Inflammatory macrophage treated with lipopolysaccharide for 1 hour (primary cell): ENCODE measurements at places on chromosomes 6 and 20.

DNA sequence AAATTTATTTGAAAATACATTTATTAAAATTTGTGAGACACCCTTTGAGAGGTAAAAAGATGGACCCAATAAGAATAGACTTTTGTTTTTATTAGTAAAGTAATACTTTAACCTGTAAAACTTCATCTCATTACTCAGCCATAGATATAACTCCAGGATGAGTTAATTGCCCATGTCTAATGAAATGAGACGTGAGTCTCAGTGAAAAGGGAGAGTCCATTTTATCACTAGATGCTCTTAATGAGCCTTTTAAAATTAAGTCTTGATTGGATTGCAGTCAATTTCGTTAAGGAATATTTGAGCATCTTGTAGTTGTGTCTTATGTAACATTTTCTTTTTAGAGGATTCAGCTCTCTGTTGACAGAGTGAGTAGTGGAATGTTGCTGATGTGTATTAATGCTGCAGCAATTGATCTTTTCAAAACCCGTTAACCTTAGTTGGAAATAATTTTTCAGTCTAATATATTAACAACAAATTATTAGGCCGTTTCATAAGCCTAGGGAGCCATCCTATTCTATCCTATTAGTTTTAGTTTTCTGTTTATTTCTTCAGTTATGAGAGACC is 77.3 kb downstream of the QKI start:
- no peak for DNase-seq

GRCh38 chr20:43583982-43584432 is 6.7 kb upstream of the IFT52 start:
- peak; percentile 5 for DNase-seq

DNA sequence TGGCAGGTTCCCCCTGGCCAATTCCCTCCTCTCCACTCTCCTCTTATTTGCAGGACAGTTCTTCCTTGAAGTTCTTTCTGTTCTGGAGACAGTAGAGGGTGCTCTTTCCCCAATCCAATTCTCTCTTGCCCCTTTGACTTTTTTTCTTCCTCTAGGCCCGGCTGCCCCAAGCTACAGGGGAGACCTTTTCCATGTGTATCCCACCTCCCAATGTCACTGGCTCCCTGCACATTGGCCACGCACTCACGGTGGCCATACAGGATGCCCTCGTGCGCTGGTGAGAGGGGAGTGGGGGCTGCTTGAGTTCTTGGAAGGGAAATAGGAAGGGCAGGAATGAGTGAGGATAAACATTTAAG is 1.5 kb downstream of the VARS2 start:
- peak; percentile 76 for DNase-seq

- no peak for DNase-seq
Measured at GRCh38 chr20:1280195-1281102, 14.4 kb downstream of the SNPH start.

- no peak for DNase-seq
Measured at GRCh38 chr6:116450185-116450710, 10.9 kb upstream of the CALHM6 start.

- DNase-seq, result peak; percentile 15
Measured at GRCh38 chr6:126180585-126180984, 159.3 kb upstream of the CENPW start.

- no peak for DNase-seq
Measured at GRCh38 chr20:19012676-19013075, 199.1 kb downstream of the SCP2D1 start.

DNA sequence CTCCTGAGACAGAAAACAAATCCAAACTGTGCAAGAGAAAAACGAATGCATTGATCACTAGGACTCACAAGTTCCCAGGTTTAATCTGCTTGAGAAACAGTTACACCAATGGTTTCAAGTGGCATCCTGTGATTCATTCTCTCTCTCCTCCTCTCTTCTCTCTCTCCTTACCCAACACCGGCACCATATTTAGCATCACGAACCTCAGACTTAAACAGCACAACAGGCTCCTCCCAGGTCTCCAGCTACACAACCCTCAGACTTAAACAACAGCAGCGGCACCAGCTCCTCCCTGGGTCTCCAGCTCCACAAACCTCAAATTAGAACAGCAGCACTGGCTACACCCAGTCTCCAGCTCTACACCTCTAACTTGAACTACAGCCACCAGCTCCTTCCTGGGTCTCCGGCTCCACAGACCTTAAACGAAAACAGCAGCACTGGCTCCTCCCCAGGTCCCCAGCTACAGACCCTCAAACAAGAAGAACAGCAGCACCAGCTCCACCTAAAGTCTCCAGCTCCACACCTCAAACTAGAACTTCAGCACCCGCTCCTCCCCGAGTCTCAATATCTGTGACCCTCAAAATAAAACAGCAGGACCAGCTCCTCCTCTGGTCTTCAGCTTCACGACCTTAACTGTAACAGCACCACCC is 355.9 kb downstream of the PREX1 start:
- DNase-seq, result no peak

- no peak for DNase-seq
Measured at GRCh38 chr6:101926149-101926925, 532.8 kb downstream of the GRIK2 start.

DNA sequence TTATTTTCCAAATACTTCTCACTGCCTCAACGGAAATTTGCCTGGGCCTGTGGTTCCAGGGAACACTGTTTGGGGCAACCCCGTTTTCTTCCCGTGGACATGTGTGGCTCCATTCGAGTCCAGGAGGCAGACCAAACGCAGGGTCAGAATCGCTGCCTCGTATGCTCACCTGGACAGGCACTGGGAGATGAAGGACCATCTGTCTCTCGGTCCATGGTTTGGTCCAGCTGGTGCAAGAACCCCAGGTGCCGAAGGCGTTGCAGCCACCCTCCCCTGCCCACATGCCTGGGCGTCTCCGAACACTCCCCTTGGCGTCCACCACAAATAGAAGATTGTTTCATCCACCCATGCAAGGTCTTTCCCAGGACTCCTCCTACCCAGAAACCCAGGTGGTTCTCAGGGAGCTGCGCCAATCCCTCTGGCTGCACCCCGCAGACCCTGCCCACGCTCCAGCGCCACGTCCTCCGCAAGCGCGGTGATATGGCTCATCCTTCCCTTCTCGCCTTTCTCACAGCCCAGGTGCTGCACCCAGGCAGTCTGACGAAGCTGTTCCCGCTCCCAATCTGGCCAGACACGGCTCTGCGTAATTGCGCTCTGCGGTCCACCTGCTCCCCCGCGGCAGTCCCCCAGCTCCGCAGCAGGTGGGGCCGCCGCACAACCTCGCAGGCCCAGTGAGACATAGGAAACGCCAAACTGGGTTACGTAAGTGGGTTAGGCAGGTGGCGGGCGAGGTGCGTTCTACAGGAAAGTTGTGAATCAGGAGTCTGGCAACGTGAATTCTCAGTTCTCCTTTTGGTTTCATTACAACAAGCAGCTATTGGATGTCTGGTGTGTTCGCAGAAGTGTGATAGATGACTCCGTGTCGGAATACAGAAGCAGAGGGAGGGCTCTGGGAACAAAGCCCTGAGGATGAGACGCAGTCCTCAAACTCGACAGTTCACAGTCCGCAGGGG is 146.2 kb upstream of the ECI2 start:
- DNase-seq, result no peak

DNA sequence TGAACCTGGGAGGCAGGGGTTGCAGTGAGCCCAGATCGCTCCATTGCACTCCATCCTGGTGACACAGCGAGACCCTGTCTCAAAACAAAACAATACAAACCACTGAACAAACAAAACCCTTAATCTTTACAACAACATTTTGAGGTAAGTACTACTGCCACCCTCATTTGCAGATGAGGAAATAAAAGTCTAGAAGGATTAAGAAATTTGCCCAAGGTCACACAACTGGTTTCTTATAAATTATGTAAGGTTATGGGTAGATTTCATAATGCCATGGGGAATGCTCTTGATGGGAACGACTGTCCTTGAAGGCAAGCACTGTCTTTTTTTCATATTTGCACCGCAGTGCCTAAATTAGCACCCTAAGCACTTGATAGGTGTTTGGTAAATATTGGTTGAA is 13.8 kb upstream of the B4GALT5 start:
- DNase-seq, result peak; percentile 91

DNA sequence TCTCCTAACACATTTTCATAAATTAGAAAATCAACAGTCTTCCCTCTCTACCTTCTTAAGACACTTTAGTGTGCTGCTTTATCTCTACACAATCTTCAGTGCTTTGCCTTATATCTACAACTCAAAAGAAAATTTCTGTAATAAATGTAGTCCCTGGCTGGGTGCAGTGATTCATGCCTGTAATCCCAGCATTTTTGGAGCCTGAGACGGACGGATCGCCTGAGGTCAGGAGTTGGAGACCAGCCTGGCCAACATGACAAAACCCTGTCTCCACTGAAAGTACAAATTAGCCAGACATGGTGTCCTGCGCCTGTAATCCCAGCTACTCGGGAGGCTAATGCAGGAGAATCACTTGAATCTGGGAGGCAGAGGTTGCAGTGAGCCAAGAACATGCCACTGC is 9.7 kb upstream of the EDN1 start:
- no peak for DNase-seq

- no peak for DNase-seq
Measured at GRCh38 chr20:20192366-20192765, 140.0 kb downstream of the CFAP61 start.

DNA sequence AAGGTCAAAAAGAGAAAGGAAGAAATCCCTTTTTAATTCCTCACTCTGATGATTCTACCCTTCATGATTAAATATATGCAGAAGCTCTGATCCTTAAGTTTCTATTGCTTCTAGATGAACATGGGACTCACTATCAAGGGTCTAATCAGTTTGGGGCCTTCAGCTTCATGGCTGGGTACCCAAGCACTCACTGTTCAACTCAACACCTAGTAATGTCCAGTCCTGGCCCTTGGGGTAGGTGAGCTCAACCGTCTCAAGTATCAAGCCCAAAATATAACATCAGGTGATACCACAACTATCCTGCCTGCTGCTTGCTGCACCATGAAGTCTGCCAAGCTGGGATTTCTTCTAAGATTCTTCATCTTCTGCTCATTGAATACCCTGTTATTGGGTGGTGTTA is at the start of gene SPINT4:
TSS of gene SPINT4 (plus strand) at position 301 of the 400 bp plus-strand sequence. CDS start at position 322, 21 bp downstream.
- no peak for DNase-seq

GRCh38 chr6:40551966-40552505 is 35.1 kb downstream of the LRFN2 start:
- no peak for DNase-seq

- DNase-seq, result no peak
Measured at GRCh38 chr20:32441638-32442037, 83.5 kb downstream of the ASXL1 start.

DNA sequence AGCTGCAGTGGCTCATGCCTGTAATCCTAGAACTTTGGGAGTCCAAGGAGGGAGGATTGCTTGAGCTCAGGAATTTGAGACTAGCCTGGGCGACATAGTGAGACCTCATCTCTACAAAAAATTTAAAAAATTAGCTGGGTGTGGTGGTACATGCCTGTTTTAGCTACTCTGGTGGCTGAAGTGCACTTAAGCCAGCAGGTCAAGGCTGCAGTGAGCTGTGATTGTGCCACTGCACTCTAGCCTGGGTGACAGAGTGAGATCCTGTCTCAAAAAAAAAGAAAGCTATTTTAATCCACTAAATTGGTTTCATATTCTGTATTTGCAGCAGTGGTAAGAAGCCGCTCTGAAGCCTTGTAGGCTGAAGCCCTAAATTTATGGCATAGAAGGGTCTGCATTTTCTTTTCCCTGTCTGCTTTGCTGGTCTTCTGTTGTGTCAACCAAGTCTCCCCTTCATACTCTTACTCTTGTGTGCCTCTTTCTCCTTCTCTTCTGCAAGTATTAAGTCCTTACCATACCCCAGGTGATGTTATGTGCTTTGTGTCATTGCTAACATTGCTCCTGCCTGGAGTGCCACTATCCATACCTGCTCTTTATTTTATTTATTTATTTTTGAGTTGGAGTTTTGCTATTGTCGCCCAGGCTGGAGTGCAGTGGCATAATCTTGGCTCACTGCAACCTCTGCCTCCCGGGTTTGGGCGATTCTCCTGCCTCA is 70.9 kb downstream of the MYO6 start:
- DNase-seq, result no peak

GRCh38 chr20:54167909-54168872 is 5.6 kb downstream of the CYP24A1 start:
- no peak for DNase-seq

GRCh38 chr6:147046141-147046877 is 157.9 kb upstream of the STXBP5 start:
- DNase-seq, result no peak
